ENCODE measurements at places on chromosomes 6 and 20.

DNA sequence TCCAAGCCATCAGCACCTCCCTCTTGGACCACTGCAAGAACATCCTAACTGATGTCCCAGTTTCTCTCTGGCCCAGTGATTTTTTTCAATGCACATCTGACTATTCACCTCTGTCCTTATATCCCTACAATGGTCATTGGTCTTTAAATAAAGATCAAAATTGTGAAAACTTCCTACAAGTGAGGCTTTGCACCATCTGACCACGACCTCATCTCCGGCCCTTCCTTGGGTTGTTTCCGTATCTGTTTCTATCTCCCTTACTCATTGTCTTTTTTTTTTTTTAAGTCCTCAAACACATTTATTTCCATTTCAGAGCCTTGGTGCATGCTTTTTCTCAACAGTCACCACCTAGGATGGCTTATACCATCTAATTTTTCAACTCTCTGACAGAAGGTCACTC is 88.1 kb downstream of the IPCEF1 start:
- no peaks in the 10 kb centered on the region for H3K36me3 ChIP-seq
- DNase-seq: no peak
- no peaks in the 10 kb centered on the region for H3K27me3 ChIP-seq

- H3K4me1 ChIP-seq: peaks cover 4% of the 10 kb centered on the region
- no peak overlapping the region for H3K4me3 ChIP-seq
- H3K27me3 ChIP-seq: no peaks in the 10 kb centered on the region
- H3K36me3 ChIP-seq: no peaks in the 10 kb centered on the region
- DNase-seq: peak; percentile 67
Measured at GRCh38 chr6:148761527-148762011, 14.7 kb downstream of the UST start.

DNA sequence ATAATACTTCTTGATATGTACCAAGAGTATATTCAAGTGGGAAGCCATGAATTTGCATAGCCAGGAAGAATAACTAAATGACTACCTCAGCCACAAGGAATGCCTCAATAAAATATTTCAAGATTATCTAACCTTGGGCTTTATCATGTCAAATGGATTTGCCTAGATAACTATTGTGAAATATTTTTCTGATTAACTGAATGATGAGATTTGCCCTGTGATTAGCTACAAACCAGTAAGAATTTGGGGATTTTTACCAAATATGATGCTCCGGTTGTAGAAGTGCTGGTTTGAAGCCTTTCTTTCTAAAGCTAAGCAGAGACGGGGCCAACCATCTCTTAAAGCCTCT is 125.6 kb upstream of the LAMP5 start:
- peaks cover 8% of the 10 kb centered on the region for H3K36me3 ChIP-seq
- H3K27ac ChIP-seq: no peak overlapping the region
- H3K27me3 ChIP-seq: no peaks in the 10 kb centered on the region
- H3K4me1 ChIP-seq: no peaks in the 10 kb centered on the region
- no peak overlapping the region for H3K4me3 ChIP-seq

GRCh38 chr6:151291722-151292059 is 51.9 kb downstream of the AKAP12 start:
- no peak overlapping the region for H3K27ac ChIP-seq
- no peak for DNase-seq
- no peaks in the 10 kb centered on the region for H3K36me3 ChIP-seq
- no peaks in the 10 kb centered on the region for H3K27me3 ChIP-seq

DNA sequence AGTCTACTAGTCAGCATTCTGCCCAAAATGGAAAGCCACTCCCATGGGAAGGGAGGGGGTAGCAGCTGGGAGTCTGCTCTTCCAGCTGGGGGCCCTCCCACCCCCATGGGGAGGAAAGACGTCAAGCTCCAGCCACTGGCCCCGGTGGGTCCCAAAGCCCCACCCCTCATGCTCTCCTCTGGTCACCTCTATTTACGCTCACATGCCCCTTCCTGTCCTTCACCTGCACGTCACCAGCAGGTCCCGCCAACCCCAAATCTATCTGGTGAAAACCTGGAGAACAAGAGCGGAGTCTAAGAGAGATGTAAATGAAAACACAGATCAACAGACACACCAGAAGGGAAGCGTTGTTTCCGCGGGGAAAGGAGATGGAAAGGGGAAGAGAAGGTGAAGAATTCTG is 30.0 kb upstream of the ZBP1 start:
- H3K36me3 ChIP-seq: peaks cover 52% of the 10 kb centered on the region
- no peaks in the 10 kb centered on the region for H3K27me3 ChIP-seq
- peak overlapping the region; percentile 53 for H3K27ac ChIP-seq
- H3K4me1 ChIP-seq: peaks cover 7% of the 10 kb centered on the region
- no peak overlapping the region for H3K4me3 ChIP-seq
- DNase-seq: peak; percentile 44

DNA sequence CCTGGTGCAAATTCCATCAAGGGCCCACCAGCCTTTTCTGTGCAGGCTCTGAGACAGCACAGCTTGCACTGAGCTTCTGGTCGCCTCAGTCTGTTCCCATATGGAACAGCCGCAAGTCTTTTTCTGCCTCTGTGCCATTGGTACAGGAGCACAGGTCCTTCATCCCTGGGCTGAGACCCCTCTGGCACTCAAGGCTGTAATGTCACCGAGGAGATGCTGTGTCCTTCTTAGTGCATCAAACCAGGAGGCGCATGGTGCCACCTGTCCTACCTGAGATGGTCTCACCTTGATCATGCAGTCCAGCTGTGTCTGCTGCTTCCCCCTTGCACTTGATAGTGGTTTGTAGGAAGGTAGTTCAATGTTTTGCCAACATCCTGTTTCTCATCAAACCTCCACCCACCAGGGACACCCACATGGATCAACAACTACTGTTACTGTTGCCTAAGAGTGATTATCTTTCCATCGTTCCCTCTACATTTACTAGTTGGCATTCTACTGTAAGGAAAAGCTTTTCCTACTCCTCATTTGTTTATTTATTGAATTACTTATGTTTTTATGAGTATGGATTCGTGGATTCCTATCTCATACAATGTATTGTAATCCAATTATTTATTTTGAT is 29.0 kb downstream of the FAM50B start:
- no peak overlapping the region for H3K4me3 ChIP-seq
- peak; percentile 8 for DNase-seq
- no peak overlapping the region for H3K27ac ChIP-seq
- H3K36me3 ChIP-seq: no peaks in the 10 kb centered on the region
- no peaks in the 10 kb centered on the region for H3K4me1 ChIP-seq

DNA sequence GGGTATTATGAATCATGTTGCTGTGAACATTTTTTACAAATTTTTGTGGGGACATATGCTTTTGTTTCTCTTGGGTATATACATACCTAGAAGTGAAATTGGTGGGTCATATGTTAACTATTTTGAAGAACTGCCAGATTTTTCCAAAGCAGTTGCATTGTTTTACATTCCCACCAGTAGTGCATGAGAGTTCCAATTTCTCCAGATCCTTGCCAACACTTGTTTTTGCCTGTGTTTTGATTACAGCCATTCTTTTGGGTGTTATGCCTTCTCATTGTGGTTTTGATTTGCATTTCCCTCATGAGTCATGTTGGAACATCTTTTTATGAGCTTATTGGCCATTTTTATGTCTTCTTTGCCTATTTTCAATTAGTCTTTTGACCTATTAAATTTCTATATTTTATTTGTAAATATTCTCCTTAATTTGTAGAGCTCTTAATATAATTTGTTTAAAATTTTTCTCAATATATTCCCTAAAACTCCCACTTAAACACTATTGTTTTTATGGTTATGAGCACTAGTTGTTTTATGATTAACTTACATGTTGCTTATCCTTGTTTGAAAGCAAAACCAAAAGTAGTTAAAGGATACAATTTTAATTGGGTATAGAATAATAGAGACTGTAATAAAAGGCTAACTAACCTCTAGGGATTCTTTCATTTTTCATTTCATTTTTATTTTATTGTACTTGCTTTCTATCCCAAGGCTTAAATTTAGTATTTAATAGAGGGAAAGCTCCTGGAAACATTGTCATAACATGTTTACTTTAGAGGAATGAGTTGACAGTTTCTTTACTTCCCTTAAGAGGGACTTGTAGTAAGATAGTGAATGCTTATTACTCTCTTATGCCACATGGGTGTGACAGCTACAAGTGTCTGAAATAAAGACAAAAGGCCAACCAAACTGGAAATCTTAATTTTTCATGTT is 5.5 kb downstream of the UBR2 start:
- no peak overlapping the region for H3K4me3 ChIP-seq
- no peaks in the 10 kb centered on the region for H3K27me3 ChIP-seq
- H3K27ac ChIP-seq: no peak overlapping the region

GRCh38 chr6:144781836-144782235 is 496.7 kb downstream of the UTRN start:
- no peak overlapping the region for H3K4me3 ChIP-seq
- H3K27ac ChIP-seq: no peak overlapping the region

All from endodermal cell (in vitro differentiated cells).